ENCODE measurements at places on chromosomes 6 and 20.

GRCh38 chr6:123207967-123208510, 212.0 kb downstream of the CLVS2 start:
- no peak for DNase-seq

GRCh38 chr6:128525406-128525805, 5.0 kb upstream of the PTPRK start:
- no peak for DNase-seq

GRCh38 chr6:57195457-57195856, 23.3 kb downstream of the BAG2 start:
- DNase-seq, result no peak

- DNase-seq, result no peak
These were observed 21.3 kb downstream of the PRKN start for GRCh38 chr6:162706232-162706631.

- DNase-seq, result no peak
These were observed 8.8 kb upstream of the HMGA1 start for GRCh38 chr6:34227761-34228421.

DNA sequence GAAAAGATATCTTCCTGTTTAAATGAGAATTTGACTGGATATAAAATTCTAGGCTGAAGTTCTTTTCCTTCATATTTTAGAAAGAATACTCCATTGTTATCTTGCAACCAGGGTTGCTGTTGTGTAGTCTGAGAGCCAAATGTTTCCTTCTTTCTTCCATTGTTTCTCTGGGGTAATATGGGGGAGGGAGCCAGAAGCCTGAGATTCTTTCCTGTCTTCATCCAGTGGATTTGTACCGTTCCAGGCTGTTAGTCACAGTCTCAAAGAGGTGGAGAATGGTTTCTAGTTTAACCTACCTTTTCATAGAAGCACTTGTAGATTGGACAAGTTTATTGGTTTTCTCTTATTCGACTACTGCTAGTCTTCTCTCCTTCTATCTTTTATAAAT, 6.1 kb upstream of the ULBP3 start:
- DNase-seq, result no peak

- DNase-seq, result no peak
These were observed 725 bp downstream of the TM9SF4 start for GRCh38 chr20:32110173-32110704.

- no peak for DNase-seq
These were observed 82.4 kb upstream of the TCF21 start for GRCh38 chr6:133806382-133807140.

- DNase-seq, result no peak
These were observed 23.2 kb downstream of the RBCK1 start for GRCh38 chr20:431012-431904.

GRCh38 chr20:58017231-58017969, 211.1 kb downstream of the ANKRD60 start:
- no peak for DNase-seq

DNA sequence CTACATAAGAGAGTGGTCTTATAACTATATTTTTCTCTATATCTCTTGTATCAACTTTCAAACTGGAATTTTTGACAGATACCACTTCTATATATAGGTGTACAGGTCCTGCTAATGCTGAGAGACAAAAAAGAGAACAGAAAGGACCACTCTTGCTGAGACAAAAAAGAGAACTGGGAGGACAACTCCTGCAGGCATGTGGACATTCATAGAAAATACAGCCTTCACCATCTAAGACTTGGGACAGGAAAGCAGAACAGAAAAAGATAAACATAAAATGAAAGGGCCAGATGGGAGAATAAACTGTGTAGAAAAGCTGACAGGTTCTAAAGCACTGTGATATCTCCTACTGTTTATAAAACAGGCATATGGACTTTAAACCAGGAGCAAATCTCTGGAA, 541.0 kb upstream of the ADGRB3 start:
- DNase-seq, result no peak

GRCh38 chr20:49172413-49172812, 15.7 kb downstream of the STAU1 start:
- DNase-seq, result no peak

DNA sequence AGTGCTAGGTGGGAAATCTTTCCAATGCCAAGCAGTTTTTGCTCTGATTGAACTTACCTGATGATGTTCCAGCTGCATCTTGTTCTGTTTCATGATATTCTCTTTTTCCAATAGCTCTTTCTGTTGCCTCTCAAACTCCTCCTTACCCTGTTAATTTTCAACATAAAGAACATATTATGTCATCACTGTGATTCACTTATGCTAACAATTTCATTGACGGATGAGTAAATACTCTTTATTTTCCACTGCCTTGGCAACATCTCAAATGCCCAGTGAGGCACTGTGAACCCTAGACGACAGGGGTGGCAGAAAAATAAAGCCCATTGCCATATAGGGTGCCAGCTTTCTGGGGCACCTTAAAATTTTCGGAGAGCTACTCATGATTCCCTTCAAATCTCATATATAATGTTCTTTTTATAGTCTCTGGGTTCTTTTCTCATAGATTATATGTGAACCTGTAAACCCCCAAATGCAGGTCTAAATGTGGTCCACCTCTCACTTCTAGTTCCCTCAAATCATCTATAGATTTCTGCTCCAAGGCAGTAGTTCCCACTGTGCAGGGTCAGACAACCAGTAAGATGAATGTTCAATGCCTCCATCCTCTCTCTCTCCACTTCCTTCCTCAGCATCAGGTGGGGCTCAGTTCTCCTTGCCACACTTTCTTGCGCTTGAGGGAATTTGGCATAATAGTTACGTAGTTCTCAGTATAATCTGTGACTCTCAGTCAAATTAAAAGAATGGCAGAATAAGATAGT, 44.1 kb downstream of the NEDD9 start:
- DNase-seq, result no peak

GRCh38 chr6:168145747-168146596, 67.0 kb upstream of the FRMD1 start:
- DNase-seq, result no peak

- DNase-seq, result no peak
These were observed 80.1 kb downstream of the AIG1 start for GRCh38 chr6:143140767-143141166.

DNA sequence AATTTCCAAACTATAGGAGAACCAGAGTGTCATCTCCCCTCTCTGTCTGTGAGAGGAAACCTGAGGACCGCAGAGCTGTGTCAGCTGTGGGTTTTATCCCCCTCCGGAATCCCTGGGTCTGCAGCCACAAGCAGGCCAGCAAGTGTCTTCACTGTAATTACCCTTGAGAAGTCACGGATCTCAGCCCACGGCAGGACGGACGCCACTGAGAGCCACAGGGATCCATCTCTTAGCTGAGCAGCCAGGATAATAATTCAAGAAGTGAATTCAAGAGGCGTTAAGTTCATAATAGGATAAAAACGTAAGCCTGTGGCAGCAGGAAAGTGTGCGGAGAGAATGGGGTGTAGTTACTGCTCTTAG, 37.0 kb downstream of the DLL1 start:
- DNase-seq, result no peak

GRCh38 chr6:80642452-80642851, 536.0 kb downstream of the BCKDHB start:
- no peak for DNase-seq

DNA sequence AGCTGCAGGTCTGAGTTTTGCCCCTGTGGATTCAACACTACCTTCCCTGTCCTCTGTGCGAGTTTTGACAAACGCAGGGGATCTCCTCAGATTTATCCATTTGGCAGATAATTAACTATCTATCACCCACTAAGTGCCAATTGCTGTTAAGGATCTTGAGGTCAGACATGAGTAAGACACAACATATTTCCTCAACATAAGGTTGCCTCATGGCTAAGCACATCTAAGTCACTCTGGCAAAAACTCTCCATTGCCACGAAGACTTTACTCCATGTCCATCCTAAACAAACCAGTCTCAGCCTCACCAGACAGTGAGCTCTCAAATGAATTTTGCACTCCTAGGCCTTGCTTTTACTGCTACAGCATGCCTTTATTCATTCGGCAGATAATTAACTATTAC, 408.4 kb downstream of the MAFB start:
- no peak for DNase-seq

DNA sequence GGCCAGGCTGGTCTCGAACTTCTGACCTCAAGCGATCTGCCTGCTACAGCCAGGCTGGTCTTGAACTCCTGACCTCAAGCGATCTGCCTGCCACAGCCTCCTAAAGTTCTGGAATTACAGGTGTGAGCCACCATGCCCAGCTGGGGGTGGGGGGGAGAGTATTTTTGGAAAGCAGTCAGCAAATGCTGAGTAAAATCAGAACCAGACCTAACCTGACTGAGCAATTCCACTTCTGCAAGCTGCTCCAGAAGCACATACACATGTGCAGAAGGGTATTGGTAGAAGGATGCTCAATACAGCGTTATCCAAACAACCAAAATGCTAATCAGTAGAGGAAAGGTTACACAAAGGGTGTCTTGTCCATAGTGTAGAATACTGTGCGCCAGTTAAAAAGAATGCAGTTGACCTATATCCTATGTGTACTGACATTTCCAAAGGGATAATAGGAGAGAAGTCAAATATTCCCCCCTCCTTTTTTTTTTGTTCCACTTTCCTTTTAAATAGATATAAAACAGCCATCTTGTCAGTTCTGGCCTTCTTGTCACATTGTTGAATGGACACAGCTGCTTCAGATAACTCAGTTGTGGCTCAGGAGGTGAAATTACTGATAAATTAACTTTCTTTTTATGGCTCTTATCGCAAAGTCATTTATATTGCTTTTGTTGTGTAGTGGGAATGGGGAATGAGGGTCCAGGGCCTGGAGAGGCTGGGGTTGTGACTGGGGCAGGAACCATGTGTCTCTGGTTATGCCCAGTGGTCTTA, 74.6 kb downstream of the DTD1 start:
- no peak for DNase-seq

GRCh38 chr6:167094820-167095637, 27.9 kb upstream of the CCR6 start:
- peak; percentile 70 for DNase-seq
